Activated CD8-positive, alpha-beta T cell treated with anti-CD3 and anti-CD28 coated beads, Interleukin-2, amount 10 ng/mL, durations not matched to agents 7 days and 5 days (primary cell): ENCODE measurements at places on chromosomes 6 and 20. TPM values are rescaled to one million over a fixed set of nuclear protein-coding genes. Genes with fewer than 3 reads are reported as not detected.
A peak's percentile ranks its signal among the peaks of the same experiment; 100 is the strongest.

GSTA1 gene
- not detected for total RNA-seq

TFAP2D gene
- not detected for total RNA-seq

HLA-DRB5 gene
- total RNA-seq = 15.0 TPM

GGTLC1 gene
- not detected for total RNA-seq

SLC32A1 gene
- total RNA-seq = not detected

GRCh38 chr20:58891086-58891717, 38.7 kb downstream of the GNAS start:
- H3K27me3 ChIP-seq = no peaks in the 10 kb centered on the region
- peaks cover 50% of the 10 kb centered on the region for H3K4me1 ChIP-seq
- DNase-seq = peak; percentile 78
- H3K4me3 ChIP-seq = peak overlapping the region; percentile 66

DNA sequence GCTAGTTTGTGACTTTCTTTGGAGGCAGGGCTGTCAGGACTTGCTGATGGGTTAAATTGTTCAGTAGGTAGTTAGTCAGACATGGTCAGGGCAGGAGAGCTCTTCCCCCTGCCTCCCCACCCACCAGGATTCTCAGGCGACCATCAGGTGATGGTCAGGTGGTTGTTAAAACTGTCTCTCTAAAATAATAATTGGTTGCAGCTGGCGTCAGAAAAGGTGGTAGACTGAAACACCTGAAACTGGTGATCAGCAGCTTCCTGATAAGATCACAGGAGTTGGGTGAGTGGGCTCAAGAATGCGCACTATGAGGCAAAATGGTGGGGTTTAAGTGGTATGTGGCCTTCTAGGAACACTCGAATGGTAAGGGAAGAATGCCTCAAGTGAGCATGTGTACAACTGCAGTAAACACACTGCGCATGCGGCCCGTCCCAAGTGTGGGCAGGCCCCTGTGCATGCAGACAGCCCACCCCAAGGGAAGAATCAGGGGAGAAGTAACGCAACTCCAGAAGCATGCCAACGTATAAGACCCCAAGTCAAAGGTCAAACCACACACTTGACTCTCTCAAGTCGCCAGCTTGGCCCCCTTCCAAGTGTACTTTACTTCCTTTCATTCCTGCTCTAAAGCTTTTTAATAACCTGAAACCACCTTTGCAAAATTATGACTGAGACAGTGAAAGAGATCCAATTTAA, 7.9 kb upstream of the BLCAP start:
- DNase-seq = no peak
- no peaks in the 10 kb centered on the region for H3K36me3 ChIP-seq
- peaks cover 11% of the 10 kb centered on the region for H3K27me3 ChIP-seq
- H3K4me1 ChIP-seq = peaks cover 15% of the 10 kb centered on the region
- H3K27ac ChIP-seq = no peak overlapping the region

- H3K36me3 ChIP-seq = no peaks in the 10 kb centered on the region
- no peak for DNase-seq
- H3K27ac ChIP-seq = no peak overlapping the region
- no peaks in the 10 kb centered on the region for H3K27me3 ChIP-seq
- H3K4me3 ChIP-seq = no peak overlapping the region
- H3K4me1 ChIP-seq = no peaks in the 10 kb centered on the region
These were observed 692.9 kb downstream of the QKI start for GRCh38 chr6:164107297-164107995.

DNA sequence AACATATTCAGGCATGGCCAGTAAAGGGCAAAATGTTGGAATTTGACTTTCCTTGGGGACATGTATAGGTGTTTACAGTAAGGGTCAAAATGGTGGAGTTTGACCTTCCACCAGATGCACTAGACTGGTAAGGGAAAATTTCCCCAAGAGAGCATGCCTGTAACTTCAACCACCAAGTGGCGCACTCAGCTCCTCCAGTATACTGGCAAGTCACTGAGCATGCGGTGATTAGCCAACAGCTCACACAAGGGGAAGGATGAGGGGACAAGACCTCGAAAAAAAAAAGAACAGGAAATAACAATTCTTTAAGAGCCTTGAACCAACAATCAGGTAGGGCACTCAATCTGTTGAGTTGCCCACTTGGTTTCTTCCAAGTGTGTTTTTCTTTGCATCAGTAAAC, 140.9 kb downstream of the EYS start:
- H3K27ac ChIP-seq = no peak overlapping the region
- no peaks in the 10 kb centered on the region for H3K27me3 ChIP-seq
- no peak overlapping the region for H3K4me3 ChIP-seq
- H3K36me3 ChIP-seq = no peaks in the 10 kb centered on the region
- H3K4me1 ChIP-seq = no peaks in the 10 kb centered on the region

- H3K36me3 ChIP-seq = no peaks in the 10 kb centered on the region
- no peak for DNase-seq
- H3K27me3 ChIP-seq = no peaks in the 10 kb centered on the region
- H3K4me1 ChIP-seq = no peaks in the 10 kb centered on the region
- H3K27ac ChIP-seq = no peak overlapping the region
- H3K4me3 ChIP-seq = no peak overlapping the region
These were observed 425.2 kb upstream of the OPRM1 start for GRCh38 chr6:153613719-153614455.

DNA sequence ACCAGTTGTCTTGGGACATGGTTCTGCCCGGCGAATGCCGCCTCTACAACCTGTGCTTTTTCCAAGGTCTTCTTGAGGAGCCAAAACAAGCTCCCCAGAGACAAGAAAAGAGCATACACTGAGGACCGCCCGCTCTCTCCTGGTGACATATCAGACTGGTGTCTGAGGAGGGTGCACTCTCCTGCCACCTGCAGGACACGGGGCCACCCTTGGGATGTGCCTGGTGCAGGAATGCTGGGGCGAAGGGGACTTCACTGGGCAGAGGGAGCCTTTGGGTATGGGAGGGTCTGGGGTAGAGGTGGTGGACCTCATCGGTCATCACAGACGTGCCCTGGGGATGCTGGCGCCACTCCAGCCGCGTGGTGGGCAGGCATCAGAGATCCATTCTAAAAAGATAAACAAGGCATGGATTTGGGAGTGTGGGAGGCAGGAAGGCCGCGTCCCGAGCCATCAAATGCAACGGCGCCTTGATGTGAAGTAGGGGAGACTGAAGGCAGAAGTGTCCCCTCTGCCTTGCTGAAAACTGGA, 163.3 kb downstream of the CD83 start:
- H3K36me3 ChIP-seq = peaks cover 9% of the 10 kb centered on the region
- DNase-seq = no peak
- no peak overlapping the region for H3K4me3 ChIP-seq
- no peak overlapping the region for H3K27ac ChIP-seq
- peaks cover 27% of the 10 kb centered on the region for H3K4me1 ChIP-seq

DNA sequence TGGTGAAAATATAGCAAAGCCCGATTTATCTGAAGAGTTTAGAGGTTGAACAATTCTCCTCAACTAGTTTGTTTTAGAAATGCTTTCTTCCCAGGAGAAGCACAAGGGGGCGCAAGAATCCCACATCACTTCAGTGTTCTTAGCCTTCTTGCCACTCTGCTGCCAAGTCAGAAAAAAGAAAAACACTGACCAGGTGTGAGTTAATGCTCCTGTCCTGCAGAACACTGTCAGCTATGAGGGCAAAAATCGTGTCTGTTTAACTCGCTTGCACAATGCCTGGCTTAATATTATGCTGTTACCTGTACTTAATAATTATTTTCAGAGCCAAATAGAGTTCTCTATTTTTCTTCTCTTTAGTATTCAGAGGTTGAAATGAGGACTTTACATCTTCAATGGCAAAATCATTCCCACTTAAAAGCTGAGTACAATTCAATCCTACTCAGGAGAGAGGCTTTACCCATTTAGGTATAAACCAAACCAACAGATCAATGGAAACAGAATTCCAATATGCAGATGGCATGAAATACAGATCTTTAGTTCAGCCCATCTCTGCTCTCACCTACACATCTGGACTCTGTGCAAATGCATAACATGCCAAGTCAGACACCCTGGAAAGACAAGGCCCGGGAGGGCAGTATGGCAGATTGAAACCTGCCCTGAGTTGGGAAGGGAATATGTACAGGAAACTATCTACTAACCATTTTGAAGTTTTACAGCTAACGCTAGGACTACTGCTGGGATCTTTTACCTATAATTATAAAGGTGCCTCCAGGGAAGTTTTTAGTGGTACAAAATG, 71.4 kb upstream of the TULP1 start:
- peaks cover 18% of the 10 kb centered on the region for H3K4me1 ChIP-seq
- no peak overlapping the region for H3K27ac ChIP-seq
- H3K4me3 ChIP-seq = no peak overlapping the region
- DNase-seq = peak; percentile 87
- H3K27me3 ChIP-seq = no peaks in the 10 kb centered on the region

DNA sequence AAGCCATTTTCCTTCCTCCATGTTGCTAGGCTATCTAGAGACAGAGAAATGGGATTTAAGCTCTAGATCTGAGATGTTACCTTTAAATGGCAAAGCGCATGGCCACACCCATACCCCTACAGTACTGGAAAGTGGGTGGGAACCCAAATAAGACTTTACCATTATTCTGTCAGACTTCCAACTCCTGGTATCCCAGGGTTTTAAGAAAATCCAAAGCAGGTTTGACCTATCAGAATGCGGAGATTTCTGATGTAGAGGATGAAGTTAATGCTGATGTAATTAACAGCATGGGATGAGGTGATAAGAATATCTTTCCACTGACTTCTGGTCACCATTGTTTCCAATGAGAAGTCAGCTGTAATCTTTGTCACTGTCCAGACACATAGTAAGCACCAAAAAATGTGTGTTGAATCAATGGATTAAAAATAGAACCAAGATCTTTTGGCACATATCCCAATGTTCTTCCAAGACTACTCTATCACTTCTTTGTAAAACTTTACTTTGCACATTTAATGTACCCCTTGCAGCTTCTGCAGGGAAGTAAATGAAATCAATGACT, 140.8 kb upstream of the INSM1 start:
- H3K4me1 ChIP-seq = no peaks in the 10 kb centered on the region
- no peak overlapping the region for H3K4me3 ChIP-seq
- DNase-seq = no peak
- peaks cover 6% of the 10 kb centered on the region for H3K27me3 ChIP-seq
- H3K27ac ChIP-seq = no peak overlapping the region

DNA sequence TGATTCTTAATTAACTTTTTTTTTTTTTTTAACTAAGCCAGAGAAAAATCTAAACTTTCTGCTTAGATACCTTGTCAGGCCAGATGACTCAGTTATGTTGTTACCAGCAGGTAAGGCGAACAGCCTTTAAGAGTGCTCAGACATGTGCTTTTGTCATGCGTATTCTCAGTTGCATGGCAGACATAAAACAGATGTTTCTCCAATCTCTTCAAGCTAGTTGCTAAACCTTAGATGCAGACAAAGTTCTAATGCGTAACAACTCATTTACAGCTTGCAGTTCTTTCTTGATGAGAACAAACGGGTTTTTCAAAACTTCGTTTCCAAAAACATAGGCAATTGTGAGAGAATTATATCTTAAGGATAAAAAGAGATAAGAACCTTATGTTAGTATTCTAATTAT, 49.6 kb upstream of the GFRAL start:
- H3K4me3 ChIP-seq = no peak overlapping the region
- H3K36me3 ChIP-seq = no peaks in the 10 kb centered on the region
- no peaks in the 10 kb centered on the region for H3K27me3 ChIP-seq
- H3K4me1 ChIP-seq = no peaks in the 10 kb centered on the region
- DNase-seq = no peak

GRCh38 chr6:50966532-50966931, 147.9 kb downstream of the TFAP2B start:
- no peak for DNase-seq
- H3K4me1 ChIP-seq = no peaks in the 10 kb centered on the region
- H3K36me3 ChIP-seq = no peaks in the 10 kb centered on the region
- H3K27ac ChIP-seq = no peak overlapping the region
- no peak overlapping the region for H3K4me3 ChIP-seq

DNA sequence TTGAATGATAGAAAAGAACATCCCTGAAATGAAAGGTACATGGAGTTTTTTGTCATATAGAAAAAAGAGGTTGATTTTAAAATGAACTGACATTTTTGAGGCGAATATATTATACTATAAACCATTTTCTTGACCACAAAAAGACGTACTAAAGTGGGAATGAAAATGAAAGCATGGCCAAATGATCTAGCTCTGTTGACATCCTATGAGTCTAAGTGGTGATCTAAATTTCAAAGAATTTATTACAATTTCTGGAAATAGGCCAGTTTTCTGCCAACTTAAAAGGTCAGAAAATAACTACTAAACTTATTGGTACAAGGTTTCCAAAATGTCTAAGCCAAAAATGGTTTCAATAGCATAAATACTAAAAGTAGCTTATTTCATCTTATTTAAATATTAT, 536.8 kb downstream of the EYS start:
- no peak overlapping the region for H3K4me3 ChIP-seq
- no peaks in the 10 kb centered on the region for H3K4me1 ChIP-seq
- H3K27me3 ChIP-seq = no peaks in the 10 kb centered on the region
